ENCODE measurements at places on chromosomes 1 and 21.
A peak's percentile ranks its signal among the peaks of the same experiment; 100 is the strongest.

DNA sequence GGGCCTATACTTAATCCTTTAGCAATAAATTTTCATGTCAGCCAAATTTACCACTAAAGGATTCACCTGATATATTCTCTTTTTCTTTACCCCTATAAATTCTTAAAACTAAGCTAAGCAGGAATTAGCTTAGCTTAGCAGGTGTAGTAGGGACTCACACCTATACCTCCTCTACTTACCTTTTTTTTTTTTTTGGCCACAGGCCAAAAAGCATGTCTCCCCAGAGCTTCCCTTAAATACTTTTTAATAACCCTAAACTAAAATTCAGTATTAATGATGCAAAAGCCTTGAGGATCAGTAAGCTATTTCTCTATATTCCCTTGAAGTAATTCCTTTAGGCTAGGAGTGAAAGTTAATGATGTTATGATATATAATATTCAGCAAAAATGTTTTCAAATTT lies 23.2 kb downstream of the PEA15 start:
- no peak for DNase-seq

DNA sequence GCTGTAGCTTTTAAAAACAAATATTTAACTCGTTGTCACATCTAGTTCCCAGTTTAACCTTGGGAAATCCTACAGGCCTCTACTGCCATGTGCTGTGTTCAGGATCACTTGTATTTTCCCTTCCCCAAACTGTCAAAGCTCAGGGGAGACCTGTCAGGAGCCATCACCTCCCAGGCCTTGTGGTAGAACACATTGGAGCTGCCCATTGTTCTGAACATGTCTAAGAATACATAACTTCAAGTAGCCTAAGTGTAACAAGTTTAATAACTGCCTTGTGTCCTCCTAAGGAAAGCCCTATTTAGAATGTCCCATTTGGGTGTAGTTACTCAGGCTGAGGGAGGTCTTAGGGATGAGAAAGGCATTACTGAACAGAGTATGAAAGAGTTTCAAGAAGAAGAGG lies 28.6 kb upstream of the PIGC start:
- no peak for DNase-seq

DNA sequence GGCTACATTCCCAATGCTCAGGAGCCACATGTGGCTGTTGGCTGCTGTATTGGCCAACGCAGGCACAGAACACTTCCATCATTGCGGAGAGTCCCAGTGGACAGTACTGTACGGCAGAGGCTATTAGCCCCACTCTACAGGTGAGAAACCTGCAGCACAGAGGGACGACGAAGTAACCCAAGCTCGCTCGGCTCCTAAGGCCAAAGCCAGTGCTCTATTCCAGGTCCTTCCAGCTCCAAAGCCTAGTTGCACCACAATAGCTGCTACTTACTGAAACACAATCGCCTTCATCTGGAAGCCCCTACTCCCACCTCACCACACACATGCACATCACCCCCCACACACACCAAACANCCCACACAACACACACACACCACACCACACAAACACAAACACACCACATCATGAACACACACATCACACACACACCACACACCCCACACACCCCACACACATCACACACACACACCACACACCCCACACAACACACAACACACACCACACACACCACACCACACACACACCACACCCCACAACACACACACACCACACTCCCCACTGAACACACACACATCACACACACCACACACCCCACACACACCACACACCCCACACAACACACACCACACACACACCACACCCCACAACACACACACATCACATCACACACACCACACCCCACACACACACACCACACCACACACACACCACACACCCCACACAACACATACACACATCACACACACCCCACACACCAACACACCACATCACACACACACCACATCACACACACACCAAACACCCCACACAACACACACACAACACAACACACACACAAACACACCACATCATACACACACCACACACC lies 3.2 kb downstream of the LYPD8 start:
- DNase-seq: no peak

GRCh38 chr1:229440851-229441537 lies 7.1 kb upstream of the ACTA1 start:
- no peak for DNase-seq

DNA sequence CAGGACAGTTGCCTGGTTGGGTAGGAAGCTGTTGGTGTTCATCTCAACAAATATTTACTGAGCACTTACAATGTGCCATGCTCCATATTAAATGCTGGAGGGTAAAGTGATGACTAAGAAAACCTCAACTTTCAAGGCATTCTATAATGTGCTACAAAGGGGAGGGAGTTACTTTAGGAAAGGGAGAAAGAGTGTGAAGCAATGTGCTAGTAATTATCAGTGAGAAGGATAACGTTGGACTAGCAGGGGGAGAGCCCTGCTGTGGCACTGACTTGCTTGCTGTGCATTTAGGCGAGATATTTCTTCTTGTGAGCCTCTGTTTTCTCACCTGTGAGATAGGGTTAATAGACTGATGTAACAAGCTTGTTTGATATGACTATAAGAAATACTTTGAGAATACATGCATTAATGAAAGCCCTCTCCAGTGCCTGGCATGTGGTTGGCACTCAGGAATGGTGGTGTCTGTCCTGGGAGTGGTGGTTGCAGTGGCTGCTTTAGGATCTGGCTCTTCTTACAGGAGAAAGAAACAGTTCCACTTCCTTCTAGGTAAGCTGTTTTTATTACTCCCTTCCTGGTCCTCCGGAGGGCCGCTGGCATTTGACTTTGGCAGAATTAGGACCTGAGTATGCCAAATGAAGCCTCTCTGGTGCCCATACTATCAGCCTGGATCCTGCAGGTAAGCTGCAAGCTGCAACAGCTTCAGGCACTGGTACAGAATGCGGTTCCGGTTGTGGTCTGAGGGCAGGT lies 111.1 kb upstream of the COA6 start:
- no peak for DNase-seq

- DNase-seq: no peak
Measured at GRCh38 chr21:25535849-25536248, 71.4 kb downstream of the MRPL39 start.

- no peak for DNase-seq
Measured at GRCh38 chr1:101406271-101406670, 169.5 kb downstream of the S1PR1 start.

GRCh38 chr1:170357750-170358149 lies 174.2 kb upstream of the GORAB start:
- DNase-seq: no peak

DNA sequence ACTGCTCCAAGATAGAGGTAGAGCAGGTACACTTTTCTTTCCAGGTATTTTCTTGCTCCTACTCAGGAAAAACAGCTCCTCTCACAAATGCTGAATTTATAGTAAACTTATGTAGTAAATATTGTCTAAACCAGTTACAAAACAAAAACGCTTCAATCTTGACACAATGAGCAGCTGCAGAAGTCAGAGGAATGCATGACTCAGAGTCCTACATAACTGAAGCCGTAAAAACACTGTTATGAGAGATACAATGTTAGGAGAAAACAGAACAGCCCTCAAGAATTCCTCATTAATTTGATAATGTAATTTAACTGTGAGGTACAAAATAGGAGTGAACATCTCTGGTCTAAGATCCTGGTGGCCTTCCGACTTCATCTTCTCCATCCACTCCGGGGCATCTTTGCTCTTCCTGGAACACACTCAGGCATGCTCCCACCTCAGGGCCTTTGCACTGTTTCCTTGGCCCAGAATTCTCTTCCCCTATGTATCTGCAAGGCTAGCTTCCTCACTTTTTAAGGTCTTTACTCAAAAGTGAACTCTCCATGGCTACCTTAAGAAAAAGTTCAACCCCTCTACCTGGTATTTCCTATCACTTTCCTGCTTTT lies 138.5 kb downstream of the SLC45A1 start:
- no peak for DNase-seq

DNA sequence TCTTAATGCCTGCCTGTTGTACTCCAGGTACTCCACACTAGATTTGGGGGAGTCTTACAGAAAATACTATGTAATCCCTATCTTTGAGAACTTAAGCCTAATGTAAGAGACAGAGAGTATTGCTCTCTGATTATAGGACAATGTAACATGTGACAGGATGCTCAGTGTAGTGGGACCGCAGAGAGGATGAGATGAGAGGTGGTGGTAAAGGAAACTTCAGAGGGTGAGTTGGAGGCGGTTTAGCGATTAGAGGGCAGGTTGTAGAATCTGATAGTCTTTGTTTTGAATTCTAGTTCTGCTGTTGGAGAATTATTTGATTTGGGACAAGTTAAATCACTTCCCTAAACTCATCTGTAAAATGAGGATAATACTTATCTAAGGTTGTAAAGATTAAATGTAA lies 5.4 kb downstream of the SOAT1 start:
- peak; percentile 39 for DNase-seq

DNA sequence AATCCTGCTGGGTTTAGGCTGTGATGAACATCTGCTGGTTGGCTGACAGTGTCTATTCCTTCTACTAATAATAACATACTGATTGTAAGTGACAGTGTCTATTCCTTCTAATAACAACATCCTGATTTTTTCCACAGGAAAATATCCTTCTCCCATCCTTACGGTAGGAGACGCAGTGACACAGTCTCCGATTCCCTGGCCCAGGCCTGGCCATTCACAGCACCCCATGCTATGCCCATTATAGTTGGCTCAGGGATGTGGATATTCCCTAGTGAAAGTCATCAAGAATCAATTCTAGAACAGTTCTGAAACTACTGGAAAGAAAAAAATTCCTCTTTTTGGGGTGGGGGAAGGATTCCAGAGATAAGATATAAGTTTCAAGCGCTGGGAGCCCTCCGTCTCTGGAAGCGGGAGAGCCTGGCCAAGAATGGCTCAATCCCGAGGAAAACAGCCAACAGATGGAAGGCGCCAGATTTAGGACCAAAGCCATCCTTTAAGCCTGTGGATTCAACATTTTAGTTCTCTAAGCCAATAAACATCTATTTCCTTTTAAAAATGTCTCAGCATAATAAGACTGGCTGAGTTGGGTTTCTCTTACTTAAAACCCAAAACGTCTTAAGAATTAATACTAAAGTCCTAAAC lies 88.6 kb downstream of the GPATCH2 start:
- DNase-seq: no peak

GRCh38 chr1:179816196-179816960 lies 61.2 kb downstream of the TOR1AIP2 start:
- no peak for DNase-seq

DNA sequence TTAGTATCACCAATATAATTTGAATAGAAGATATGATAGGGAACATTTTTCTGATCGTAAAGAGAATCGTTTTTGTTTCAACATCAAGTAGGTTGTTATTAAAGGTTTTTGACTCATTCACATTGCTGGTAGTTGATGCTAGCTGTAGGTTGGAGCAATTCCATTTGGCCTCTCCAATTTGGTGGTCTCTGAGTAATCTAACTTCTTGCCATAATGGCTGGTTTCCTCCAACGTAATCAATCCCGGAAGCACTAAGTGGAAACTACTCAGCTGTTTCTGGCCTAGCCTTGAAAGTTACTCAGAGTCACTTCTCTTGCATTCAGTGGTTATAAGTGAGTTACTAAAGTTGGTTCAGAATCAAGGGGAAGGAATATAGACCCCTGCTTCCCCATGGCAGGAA lies 26.0 kb downstream of the RCOR3 start:
- DNase-seq: no peak

DNA sequence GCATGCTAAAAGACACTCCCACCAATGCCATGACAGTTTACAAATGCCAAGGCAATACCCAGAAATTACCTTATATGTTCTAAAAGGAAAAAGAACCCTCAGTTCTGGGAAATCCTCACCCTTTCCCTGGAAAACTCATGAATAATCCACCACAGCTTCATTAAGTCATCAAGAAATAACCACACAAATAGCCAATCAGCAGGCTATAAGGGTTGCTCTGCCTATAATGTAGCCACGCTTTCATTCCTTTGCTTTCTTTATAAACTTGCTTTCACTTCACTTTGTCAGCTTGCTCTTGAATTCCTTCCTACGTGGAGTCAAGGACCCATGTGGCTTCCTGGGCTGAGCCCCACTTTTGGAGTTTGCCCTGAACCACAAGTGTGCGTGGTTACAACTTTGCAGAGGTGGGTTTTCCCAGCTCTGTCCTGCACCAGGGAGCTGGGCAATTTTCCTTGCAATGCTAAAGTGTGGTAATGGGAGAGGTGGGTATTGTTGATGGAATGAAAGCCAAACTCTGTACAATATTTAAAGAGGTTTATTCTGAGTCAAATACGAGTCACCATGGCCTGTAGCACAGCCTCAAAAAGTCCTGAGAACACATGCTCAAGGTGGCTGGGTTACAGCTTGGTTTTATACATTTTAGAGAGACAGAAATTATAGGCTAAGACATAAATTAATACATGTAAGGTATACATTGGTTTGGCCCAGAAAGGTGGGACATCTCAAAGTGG lies 42.2 kb upstream of the COG2 start:
- no peak for DNase-seq

GRCh38 chr1:203768256-203768655 lies 3.3 kb downstream of the LAX1 start:
- DNase-seq: no peak

DNA sequence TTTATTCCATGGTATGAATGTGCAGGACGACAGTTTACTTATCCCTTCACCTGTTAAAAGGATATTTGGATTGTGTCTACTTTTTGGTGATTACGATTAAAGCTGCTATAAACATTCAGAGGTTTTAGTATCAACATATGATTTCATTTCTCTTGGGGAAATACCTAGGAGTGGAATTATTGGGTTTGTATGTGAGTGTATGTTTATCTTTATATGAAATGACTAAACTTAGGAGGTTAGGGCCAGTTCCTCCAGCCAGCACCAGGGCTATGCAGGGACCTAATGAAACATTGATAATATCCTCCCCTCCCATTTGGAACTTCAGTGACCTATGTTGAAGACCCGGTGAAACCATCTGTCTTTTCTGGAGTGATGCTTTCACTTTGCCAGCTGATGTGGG lies 13.8 kb downstream of the TMEM51 start:
- no peak for DNase-seq

GRCh38 chr21:43958364-43959158 lies 53.5 kb upstream of the TRAPPC10 start:
- DNase-seq: no peak

DNA sequence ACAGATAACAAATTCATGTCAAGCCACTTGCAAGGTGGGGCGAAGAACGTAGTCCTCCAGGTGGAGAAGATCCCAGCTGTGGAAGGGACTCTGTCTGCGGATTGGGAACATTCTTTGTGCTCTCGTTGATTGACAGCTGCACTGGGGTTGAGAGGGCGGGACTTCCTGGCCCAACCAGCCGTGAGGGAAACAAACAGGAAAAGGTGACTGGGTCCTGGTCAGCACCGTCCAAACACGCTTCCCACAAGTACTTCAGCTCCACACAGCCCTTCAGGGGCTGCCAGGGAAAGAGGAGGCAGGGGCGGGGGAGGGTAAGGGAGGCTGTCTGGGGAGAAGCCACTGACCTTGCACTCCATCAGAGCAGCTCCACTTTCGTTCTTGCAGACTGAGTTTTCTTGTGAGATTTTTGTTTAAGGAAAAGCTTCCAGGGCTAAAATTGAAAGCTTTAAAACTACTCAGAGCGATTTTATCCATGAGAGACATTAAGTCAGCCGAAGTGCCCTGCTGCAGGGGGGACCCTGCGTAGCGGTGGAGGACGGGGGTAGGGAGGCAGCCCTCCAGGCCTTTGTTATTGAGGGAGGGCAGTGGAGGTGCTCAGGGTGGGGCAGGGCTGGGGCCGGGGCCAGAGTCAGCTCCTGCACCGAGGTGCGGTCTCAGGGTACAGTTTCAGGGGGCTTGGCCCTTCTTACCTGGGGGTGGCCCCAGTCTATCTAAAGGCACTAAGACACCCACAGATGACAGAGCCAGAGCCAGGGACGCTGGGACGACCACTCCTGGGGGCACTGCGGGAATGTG lies 21.6 kb upstream of the STUM start:
- no peak for DNase-seq
